ENCODE measurements at places on chromosomes 16 and 17.
A peak's percentile ranks its signal among the peaks of the same experiment; 100 is the strongest.

DNA sequence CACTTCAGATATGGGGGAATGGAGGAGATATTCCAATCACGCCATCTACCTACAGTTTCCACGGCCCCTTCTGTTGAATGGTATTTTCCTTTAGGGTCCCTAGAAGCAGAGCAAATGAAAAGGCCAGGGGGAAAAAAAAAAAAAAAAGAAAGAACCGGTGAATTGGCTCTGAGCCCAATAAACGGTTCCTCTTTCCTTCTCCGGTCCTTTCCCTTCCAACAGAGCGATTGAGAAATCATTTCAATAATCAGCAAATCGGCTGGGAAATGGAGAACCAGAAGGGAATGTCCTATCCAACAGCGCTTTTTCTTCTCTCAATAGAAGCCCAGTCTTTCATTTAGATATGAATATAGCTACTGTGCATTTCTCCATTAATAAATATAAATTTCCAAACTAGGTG is 26.8 kb upstream of the HOXB13 start:
- DNase-seq = no peak

GRCh38 chr16:75342308-75342811 is 90.9 kb upstream of the BCAR1 start:
- DNase-seq = peak; percentile 59

DNA sequence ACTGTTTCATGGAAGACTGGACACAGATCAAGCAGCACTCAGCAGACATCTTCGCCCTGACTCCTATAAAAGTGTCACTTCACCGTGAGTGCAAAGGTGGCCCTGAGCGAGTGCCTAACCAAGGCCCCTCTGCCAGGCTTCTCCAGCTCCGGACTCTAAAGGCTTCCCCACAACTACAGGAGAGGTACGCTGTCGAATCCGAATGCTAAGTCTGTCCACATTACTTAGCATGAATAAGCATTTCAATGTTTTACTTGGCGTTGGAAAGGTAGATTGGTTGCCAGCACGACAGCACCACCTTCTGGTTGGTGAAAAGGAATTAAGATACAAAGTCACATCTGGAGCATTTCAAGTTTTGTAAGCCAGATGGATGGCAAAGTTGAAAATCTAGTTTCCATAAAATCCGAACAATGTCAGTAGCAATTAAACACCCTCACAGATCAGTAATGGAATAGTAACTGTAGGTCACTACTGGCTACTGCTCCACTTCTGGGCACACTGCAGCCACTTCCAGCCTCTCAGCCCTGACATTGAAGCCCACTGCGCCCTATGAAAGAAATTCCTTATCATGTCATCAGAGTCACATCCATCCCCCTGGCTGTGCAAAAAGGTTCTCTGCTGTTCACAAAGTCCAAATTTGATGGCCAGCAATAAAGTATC is 100.9 kb downstream of the PARN start:
- DNase-seq = peak; percentile 64

DNA sequence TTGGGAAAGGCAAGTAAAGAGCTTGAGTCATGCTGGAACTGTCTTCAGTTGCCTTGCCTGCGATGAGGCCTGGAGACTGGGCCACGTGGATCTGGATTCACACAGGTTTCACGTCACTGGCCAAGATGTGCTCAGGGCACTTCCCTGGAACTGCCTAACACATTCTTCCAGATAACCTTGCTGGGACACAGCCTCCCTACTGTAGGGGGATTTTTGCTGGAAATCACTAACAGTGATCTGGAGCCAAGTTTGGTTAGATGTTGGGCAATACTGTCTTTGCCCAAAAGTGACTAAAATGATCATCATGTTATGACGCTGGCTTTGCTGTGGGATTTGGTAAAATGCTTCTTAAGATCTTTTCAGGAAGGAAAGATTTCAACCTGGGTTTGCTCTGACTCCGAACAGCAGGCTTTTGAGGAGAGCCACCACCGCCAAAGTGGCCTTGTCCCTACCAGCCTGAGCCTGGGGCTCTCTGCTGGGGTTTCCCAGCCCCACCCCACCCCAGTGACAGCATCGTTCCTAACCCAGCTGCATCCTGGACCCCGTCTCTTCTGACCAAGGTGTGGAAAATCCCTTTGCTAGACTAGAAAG is 14.7 kb downstream of the C1QTNF1 start:
- DNase-seq = no peak

DNA sequence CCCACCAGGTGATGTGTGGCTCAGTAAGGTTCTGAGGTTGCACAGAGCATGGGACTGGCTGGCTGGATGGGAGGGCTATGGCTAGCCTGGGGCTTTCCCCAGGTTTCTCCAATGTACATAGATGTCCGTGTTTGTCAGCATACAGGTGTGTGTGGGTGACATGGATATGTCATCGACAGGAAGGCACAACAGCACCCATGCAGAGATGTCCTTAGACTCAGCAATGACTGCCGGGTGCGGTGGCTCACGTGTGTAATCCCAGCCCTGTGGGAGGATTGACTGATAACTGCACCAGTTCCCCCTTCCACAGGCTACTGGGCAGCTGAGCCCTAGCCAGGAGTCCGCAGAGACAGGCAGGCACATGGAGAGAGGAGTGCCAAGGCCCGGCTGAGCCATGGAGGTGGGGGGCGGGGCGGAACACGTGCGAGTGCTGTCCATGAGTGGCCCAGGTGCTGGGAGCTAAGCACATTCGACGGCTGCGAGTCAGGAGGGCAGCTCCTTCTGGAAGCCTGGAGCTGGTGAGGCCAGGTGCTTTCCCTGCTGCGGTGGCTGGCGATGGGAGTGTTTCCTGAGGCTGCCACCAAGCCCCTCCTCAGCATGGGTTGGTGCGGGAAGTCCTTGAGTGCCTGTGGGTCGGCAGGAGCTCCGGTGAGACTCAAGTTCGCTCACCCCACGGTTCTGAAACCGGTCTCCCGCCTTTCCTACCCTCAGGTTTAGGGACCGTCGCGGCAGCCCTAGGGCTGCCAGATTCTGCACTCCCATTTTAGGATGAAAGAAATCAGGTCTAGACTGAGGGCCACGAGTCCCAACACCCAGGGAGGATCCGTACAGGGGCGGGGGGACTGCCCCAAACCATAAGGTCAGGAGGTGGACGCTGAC is 858 bp upstream of the ASPSCR1 start:
- no peak for DNase-seq

- no peak for DNase-seq
Observed at GRCh38 chr17:68294196-68294555, 2.9 kb downstream of the ARSG start.

DNA sequence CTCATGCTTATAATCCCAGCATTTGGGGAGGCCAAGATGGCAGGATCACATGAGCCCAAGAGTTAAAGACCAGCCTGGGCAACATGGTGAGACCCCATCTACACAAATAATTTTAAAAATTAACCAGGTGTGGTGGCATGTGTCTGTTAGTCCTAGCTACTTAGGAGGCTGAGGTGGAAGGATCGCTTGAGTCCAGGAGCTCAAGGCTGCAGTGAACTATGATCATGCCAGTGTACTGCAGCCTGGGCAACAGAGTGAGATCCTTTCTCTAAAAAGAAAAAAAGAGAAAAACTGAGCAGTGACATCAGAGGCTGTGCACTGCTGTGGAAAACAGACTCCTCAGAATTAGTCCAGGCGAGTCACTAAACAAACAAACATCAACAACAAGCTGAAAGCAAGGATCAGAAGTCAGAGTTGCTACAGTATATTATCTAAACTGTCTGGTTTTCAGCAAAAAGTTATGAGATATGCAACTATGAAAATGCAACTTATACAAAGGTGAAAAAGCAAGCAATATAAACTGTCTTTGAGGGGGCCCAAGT is 39.3 kb downstream of the CBFB start:
- DNase-seq = no peak

- peak; percentile 40 for DNase-seq
Observed at GRCh38 chr16:30775392-30776188, 11.4 kb downstream of the ZNF629 start.

DNA sequence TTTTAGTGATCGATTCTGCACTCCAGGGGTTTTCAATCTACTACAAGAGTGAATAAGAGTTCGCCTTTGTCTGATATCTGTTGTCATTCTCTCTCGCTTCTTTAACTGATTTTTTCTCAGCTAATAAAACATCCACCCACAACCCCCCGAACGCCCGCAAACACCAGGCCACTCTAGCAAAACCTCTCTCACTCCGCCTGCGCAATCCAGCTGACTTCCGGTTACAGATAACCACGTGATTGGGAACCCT is 338 bp upstream of the RPL19 start:
- DNase-seq = no peak

DNA sequence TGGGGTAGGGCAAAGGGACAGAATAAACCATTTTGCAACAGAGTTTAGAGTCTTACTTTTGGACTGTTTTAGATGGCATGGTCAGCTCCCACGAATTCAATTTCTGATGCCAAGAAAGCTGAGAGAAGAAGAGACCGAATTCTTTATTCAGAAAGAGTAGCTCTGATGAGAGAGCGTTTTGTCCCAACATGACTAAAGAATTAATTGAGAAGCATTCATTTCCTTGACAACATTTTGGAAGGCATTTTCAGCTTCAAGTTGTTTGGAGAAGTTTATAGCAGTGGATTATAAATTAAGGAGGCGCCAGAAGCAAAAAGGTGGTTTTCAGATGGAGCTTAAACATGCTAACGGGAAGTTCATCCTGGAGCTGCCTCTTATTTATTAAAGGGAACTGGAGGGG is 12.2 kb downstream of the GAN start:
- no peak for DNase-seq

DNA sequence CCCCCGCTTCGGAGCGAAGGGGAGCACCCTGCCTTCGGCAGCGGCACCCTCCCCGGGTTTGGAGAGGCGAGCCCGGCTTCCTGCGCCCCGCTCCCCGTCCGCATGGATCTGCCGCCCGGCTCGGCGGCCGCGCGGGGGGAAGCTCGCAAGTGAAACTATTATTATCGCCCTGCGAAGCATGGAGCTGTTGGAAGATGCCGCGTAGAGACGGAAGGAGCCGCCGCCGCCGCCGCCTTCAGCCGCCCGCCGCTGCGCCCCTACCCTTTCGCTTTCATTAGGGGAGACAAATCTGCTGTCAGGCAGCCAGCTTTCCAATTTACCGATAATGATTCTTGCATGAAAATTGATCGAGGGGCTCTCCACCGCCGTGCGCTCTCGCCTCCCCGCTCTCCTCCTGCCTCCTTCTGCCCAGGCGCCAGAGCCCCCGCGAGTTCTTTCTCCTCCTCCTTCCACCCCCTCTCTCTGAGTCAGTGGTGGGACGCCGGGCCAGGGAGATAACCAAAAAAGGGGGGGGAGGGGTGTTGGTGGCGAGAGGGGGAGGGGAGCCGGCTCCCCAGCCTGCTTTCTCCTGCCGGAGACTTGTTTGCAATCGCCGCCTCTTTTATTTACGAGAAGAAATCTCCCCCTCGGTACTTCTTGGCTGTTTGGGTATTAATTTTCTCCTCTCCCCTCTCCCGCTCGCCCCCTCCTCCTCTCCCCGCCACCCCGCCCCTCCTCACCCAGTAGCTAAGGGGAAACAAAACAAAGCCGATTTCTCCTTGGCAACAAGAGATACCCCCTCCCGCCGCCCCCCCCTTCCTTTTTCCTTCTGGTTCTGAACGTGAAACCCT is 58.0 kb upstream of the GSE1 start:
- no peak for DNase-seq

GRCh38 chr16:88407807-88408206 is 25.0 kb downstream of the ZNF469 start:
- no peak for DNase-seq

- no peak for DNase-seq
Observed at GRCh38 chr17:8868529-8868951, 1.1 kb upstream of the PIK3R6 start.

DNA sequence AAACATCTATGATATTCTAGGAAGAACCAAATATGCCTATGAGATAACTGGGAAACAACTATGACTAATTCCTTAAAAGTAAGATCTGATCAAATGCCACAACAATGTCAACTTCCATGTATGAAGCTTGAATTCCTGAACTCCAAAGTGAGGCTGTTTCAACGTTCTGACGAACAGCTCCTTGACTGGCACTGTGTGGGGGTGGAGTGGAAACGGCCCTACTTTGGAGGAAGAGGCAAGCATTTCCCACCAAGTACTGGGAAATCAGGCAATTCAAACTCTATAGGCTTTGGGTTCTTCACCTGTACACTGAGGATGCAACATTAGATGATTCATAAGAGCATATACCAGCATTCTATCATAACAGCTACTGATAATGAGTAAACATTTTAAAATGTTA is 187.2 kb downstream of the CDK5R1 start:
- no peak for DNase-seq

DNA sequence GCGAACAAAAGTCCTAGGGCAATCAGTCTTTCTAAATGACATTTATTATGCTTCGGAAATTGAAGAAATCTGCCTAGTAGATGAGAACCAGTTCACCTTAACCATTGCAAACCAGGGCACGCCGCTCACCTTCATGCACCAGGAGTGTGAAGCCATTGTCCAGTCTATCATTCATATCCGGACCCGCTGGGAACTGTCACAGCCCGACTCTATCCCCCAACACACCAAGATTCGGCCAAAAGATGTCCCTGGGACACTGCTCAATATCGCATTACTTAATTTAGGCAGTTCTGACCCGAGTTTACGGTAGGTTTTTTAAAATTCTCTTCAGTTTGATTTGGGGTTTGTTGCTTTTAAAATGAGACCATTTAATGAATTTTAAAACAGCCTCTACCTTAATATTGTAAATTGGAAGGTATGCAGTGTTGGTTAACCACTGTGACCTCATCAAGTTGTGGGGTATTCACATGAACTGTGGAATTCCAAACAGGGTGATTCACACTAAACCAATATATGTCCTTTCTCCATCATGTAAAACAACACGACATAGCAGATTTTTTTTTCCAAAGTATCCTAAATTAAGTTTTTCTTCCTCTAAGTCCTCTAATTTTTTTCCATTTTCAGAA is 6.2 kb upstream of the EVI2A start:
- DNase-seq = no peak

- DNase-seq = no peak
Observed at GRCh38 chr16:530111-530817, 2.8 kb downstream of the CAPN15 start.

GRCh38 chr16:72621651-72622050 is 426.3 kb downstream of the ZFHX3 start:
- DNase-seq = no peak

DNA sequence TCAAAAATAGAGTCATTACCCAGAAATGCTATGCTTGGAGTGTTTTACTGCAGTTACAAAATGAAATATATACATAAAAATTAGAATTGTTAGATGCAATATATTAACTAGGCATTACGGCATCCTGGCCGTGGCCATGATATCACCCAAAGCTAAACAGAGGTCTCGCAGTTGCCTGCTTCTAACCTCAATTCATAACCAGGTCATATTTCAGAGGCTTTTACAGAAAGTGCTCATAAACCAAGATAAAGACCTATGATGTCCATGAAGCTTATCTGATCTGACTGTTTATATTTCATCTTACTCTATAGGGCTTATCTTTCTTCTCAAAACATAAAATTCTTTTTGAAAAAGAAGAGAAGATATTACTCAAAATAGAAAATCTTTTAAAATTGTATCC is 664.5 kb upstream of the SALL1 start:
- no peak for DNase-seq

DNA sequence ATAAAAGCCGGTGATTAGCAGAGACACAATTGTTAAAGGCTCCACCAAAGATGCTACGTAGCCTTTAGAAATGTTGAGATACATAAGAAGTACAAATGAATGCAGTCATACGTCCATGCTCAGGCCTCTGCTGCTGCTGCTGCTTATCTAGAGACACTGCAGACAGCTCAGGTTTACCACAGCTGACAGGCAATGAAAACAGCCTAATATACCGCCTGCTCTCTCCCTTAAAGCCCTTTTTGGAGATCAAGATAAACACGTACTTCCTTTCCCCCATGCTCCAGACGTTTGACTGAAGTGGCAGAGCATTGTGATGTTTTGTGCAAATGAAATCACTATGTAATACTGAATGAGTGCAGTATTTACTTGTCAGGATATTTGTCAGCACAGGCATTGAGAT is 185.3 kb downstream of the AATF start:
- no peak for DNase-seq
